ENCODE measurements at places on chromosomes 11 and 22. TPM values are rescaled to one million over a fixed set of nuclear protein-coding genes. Genes with fewer than 3 reads are reported as not detected.

DNA sequence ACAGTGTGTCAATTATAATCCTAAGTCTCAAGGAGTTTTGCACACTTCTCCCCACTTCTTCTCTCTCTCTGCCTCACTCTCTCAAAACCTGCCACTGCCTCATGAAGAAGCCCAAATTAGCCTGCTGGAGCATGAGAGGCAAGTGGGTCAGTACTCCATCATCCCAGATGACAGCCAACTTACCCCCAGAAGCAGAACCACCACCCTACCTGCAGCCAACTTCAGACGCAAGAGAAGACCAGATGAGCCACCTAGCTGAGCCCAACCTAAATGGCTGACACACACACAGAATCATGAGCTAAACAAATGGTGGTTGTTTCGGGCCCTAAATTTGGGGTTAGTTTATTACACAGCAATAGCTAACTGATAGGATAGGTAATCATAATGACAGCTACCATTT, 61.2 kb downstream of the CD82 start:
- DNase-seq, result no peak

- peak; percentile 52 for DNase-seq
These were observed 17.6 kb downstream of the GDPD5 start for GRCh38 chr11:75508051-75508561.

DNA sequence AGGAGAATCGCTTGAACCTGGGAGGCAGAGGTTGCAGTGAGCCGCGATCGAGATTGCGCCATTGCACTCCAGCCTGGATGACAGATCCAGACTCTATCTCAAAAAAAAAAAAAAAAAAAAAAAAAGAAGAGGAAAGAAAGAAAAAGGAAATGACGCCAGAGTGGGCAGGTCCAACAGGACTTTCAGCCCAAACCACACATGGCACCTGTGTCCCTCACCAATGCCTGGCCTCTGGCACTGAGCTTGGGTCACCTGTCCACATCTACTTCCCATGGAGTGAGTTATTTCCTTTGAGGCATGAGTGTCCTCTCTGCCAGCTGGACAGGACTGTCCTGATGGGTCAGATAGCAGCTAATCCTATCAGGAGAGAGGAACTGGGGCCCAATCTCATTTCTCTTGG, 15.2 kb upstream of the GCAT start:
- no peak for DNase-seq

DNA sequence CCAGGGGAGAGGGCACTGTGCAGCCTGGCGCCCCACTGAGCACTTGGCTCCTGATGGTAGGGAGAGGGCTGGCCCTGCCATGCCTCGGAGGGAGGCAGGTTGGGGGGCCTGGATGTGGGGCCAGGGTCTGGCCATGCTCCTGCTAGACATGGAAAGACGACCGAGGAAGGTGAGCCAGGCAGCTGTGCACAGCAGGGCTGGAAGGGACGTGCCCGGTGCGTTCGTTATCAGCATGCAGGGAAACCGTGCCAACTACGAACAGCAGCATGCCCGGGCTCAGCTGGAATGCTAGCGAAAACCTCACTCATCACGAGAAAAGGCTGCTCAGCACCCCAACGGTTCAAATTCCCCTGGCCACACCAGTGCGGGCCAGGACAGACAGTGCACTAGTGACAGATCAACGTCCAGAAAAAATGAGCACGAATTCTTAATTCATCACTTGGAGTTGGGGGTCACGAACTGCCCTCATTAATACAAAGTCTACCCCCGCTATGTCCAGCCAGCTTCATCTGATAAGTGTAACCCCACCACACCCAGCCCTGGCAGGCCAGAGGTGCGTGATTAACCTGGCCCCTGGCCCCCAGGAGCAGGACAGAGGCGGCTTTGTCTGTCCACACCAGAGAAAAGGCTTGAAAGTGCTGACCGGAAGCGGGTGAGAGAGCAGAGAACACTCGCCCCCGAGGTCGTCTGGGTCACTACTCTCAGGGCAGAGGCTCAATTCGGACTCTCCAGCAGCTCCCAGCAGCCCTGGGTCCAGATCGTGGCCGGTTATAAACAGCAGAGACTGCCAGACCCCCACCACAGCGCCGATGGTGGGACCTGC, 84.2 kb downstream of the CELSR1 start:
- no peak for DNase-seq

- no peak for DNase-seq
These were observed 27.4 kb downstream of the SCUBE1 start for GRCh38 chr22:43315687-43316217.

DNA sequence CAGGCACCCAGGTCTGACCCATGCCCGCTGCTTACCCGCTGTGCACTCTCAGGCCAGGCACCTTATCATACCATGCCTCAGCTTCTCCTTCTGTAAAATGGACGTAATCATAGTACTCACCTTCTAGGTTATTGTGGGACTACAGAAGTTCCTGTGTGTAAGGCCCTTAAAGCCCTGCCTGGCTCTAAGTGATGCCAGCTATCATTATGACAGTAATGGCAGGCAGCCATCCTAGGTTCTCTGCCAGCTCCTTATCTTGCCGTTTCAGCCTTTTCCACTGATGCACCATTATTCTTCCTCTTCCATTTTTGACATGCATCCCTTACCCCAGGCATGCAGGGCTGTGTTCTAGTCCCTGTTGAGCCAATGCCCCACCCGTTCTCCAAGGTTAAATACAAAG, 57.9 kb downstream of the DBX1 start:
- DNase-seq, result no peak

DNA sequence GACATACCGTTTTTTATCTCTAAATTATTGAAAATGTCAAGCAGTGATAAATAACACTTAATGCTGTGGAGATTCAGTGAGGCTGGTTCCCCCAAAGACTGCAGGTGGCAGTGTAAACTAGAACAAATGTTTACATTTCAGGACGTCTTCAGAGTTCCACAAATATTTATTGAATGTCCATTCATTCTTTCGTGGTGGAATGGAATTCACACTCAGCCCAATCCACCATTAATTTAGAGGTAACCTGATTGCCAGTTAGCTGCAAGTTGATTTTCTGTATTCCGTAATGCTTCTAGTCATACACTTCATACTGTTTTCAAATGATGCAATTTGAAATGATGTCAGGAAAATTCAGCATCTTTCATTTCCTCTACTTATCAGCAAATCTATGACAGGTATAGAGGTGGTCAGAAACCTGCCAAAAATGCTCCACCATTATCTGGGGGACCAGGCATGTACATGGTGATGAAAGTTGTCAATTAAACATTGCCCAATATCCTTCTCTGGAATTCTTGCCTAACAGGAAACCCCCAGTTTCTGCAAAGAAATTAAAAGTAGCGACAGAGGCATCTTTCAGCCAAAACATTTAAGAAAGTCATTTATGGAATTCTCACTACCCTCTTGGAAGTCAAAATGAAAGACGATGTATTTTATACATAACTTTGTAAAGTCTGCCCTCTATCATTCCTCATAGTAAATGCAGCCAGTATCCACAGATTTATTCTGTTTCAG, 94.3 kb upstream of the BMAL1 start:
- DNase-seq, result peak; percentile 26

SLC22A12 gene
- not detected for polyA plus RNA-seq

OR51E2 gene
- polyA plus RNA-seq, result not detected

VSIG10L2 gene
- polyA plus RNA-seq, result 0.02 TPM
